ENCODE measurements at places on chromosomes 6 and 20.

DNA sequence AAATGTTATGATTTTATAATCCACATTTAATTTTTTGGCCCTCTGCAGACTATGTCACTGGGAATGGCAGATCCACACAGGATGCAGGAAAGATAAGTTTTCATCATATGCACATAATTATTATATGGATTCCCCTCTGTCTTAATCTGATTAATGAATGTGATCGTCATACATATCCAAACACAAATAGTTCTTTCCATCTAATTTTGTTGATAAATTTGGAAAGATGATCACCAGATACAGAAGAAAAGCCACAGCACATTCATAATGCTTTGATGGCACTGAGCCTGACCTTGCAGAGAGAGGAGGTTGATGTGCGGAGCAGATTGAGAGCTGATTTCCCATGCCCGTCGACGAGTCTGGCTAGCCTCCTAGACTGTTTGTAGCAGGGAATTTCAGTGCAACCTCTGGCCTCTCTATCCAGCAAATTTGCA is 471.5 kb downstream of the EPM2A start:
- DNase-seq: no peak

GRCh38 chr6:124040655-124041054 is 237.0 kb downstream of the NKAIN2 start:
- no peak for DNase-seq

- DNase-seq: peak; percentile 63
These were observed 3.1 kb upstream of the ULBP2 start for GRCh38 chr6:149938571-149939355.

- no peak for DNase-seq
These were observed 473.5 kb downstream of the UTRN start for GRCh38 chr6:144758602-144759001.

GRCh38 chr6:46789434-46790354 is 3.5 kb upstream of the MEP1A start:
- no peak for DNase-seq

- DNase-seq: no peak
These were observed 18.7 kb downstream of the TAF8 start for GRCh38 chr6:42068872-42069522.

DNA sequence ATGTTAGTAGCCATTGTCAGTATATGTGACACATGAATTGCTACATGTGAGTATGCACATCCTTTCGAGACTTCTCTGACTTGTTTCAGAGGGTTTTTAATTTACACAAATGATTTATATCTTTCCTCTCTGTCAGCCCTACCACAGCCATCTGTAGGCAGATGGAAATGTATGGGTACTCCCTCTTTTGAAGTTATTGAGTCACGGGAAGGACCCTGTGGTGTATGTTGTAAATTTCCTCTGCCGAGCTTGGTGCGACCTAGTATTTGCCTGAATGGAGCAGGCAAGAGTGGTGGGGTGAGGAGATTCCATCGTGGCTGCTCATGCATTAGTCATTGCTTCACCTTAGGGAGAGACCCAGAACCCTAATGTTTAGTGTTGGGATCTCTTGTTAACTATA is 171.9 kb downstream of the JARID2 start:
- no peak for DNase-seq

GRCh38 chr20:623704-624103 is 13.6 kb upstream of the TCF15 start:
- no peak for DNase-seq

DNA sequence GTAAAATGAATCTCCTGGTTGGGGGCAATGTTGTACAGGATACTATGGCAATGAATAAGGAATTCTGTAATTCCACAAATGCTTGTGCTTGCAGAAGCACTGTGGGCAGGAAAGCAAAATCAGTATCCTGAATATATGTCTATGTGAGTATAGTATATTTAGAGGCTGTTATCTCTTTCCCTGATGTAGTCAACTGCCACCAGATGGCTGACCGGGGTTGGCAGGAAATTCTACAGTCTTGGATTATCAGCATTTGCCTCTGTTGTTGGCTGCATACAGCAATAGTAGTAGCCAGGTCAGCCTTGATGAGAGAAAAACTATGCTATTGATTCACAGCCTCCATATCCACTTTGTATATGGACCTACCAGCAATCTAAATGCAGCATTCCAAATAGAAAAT is 425.1 kb upstream of the JAG1 start:
- no peak for DNase-seq

GRCh38 chr20:32457479-32457986 is 99.4 kb downstream of the ASXL1 start:
- no peak for DNase-seq

GRCh38 chr6:51855310-51856082 is 231.9 kb downstream of the PKHD1 start:
- DNase-seq: no peak

DNA sequence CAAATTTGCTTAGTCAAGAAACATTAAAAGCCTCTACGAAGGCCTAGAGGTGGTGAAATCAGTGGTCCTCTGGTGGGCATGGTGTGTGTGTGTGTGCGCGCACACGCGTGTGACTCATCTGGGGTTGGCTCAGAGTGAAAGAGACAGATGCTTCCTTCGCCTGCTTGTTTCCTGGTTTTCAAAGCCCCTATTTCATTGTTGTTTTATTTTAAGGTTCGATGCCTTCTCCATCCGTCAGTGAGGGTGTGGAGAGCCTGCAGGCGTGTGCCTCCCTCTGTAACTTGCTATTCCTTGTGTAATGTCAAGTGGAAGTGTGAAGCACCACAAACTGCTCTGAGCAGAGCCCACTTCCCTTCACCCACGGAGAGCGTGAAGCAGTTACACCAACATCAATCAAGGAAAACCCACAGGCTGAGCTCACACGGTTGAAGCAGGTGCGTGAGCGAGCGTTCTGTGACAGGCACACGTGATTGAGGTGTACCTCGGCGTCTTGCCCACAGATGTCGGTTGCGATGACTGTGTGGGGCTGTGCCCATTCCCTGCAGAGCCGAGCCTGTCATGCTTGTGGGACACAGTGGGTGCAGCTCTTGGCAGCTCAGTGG is 233.9 kb downstream of the PRL start:
- no peak for DNase-seq

GRCh38 chr6:113364766-113365165 is 492.4 kb upstream of the MARCKS start:
- no peak for DNase-seq

DNA sequence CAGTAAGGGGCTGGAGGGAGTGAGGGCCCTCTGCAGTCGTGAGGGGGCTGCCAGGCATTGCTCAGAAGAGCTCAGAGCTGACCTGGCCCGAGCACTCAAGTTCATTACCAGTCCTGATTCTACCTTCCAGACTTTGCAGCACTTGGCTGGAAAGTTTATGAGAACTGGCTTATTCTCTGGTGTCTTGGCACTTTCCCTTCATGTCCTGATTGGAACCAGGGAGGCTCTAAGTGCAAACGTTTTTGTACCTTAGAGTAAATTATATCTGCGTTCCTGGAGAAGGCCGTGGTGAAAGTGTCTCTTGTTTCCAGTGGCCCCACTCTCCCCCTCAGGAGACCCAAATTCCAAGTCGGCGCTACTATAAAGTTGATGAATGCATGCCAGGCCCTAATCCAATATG is 402.3 kb downstream of the CDC5L start:
- DNase-seq: no peak

DNA sequence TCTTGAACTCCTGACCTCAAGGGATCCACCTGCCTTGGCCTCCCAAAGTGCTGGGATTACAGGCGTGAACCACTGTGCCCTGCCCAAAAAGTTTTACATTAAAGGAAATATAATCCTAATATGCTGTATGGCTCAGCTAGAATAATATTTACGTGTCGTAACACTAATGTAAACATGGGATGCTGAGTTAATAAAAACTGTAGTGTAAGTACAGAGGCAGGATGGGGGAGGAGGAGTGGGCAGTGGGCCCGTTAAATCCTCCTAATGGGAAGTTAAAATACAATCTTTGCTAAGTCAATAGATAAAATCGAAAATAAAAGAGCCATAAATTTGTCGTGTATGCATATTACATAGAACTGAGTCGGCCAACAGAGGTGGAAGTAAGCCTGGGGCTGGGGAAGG is 12.1 kb upstream of the IP6K3 start:
- DNase-seq: no peak

- DNase-seq: no peak
These were observed 40.8 kb upstream of the ATXN1 start for GRCh38 chr6:16802071-16802470.

DNA sequence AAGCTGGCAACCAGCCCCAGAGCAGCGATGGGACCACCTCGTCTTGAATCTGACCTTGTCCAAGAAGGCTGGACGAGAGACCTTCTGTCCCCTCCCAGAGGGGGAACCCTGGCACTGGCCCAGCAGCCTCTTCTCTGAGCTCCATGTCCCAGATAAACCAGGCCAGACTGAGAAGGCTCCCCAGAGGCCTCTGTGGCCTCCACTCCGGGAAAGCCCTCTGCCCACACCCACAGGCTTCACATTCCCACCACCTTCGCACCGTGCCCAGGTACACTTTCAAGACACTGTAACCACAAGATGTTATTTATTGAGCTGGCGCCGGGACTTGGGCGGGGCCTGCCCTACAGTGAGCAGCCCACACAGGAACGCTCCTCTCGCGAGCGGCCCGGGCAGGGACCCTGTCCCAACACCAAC is 33.2 kb downstream of the ADA start:
- no peak for DNase-seq

- DNase-seq: no peak
These were observed 4.8 kb upstream of the STX16 start for GRCh38 chr20:58646257-58646656.

- DNase-seq: no peak
These were observed 146.5 kb upstream of the TOP1 start for GRCh38 chr20:40882152-40882551.

GRCh38 chr6:97594844-97595243 is 311.8 kb upstream of the MMS22L start:
- DNase-seq: no peak

DNA sequence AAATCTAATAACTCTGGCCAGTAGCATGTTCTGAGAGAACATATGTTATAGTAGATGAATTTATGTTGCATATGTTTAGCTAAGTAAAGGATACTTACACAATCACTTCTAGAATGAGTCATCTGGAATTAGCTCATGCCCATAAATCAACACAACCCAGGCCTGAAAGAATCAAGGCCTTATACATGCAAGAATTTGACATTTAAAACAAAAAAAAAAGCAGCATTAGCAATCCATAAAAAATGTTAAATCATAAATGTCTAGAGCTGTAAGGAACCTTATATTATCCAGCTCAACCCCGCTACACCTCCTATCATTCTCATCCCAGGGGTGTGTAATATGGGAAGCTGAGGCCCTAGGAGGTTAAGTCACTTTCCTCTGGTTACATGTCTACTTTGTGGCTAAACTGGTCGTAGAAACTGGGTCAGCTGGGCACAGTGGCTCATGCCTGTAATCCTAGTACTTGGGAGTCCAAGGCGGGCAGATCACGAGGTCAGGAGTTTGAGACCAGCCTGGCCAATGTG is 105.2 kb upstream of the CARMIL1 start:
- DNase-seq: no peak

GRCh38 chr6:150395388-150396009 is 26.7 kb downstream of the IYD start:
- peak; percentile 33 for DNase-seq

DNA sequence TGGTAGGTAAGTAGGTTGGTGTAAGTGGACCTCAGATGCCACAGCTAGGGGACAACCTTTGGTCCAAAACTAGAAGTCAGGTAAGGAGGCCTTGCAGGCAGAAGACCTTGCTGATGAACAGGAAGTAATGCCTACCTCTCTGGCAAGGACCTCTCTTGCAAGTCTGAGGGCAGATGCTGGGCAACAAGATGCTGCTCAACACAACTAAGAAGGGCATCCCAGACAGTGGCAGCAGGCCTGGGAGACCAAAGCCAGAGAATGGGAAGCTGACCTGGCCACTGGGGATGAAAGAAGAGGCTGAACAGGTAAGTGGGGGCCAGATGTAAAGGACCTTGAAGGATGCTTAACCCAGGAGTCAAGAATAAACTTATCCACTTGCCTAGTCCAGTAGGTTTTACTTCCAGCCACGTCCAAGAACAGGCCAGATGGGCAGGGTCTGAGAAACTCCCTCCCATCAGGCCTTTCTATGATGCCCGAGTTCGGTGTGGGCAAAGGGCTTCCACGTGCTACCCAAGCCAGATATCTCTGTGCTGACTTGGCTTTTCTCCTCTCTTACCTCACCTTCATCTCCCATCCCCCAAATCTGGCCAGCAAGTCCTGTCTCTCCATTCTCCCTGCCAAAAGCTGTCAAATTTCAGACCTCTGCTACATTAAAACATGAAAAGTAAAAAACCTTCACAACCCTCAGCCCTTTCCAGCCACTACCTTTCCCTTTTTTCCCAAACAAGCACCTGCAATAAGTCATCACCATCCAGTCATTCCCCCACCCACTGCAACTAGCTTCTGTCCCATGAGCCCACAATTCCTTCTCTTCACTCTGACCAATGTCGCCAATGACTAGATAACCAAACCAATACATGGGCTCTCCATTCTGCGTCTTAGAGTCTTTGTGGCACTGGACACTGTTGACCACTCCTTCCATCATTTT is 11.5 kb upstream of the PLCG1 start:
- no peak for DNase-seq

- no peak for DNase-seq
These were observed 67.9 kb downstream of the CDYL start for GRCh38 chr6:4844108-4844507.

GRCh38 chr6:17397764-17398194 is 4.4 kb downstream of the CAP2 start:
- DNase-seq: no peak

- no peak for DNase-seq
These were observed 75.2 kb downstream of the COL21A1 start for GRCh38 chr6:56172144-56172543.

GRCh38 chr6:165826487-165827189 is 163.6 kb upstream of the PDE10A start:
- no peak for DNase-seq

GRCh38 chr6:147337921-147338320 is 133.7 kb downstream of the STXBP5 start:
- DNase-seq: no peak

DNA sequence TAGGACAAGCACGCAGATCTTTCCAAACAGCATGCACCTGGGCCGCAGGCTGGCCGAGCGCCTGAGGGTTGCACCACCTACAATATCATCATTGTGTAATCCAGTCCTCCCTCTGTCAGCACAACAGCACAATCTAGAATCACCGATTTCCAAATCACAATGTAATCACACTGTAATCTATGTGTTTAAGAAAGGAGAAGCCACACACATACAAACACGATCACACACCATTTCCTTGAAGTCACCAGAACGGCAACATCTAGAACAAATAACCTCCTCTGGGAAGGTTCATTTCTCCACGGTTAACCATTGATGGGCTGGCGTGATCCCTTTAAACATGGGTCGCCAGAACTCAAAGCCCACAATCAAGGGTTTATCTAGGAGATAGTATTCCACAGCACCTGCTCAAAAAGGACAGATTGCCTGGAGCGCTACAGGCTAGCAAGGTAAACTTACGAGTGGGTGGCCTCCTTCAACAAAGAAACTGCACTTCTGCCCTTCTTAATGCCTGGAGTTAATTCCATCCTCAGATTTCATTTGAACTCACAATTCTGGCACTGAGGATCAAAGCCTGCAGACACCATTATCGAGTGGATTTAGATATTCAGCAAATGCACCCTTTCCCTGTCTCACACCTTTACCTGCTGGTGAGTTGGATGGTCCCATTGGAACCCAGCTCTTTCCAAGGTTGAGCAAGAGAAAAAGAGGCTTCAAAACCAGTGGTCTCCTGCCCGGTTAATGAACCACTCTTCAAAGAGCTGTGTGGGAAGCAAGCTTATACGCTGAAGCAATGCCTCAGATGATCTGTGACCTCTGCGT is 83.8 kb upstream of the FOXQ1 start:
- DNase-seq: no peak

All from tibial artery (tissue), 4 donors.